Hippocampal formation (tissue), 2 donors: ENCODE measurements at places on chromosomes 6 and 20.

- DNase-seq = no peak
These were observed 1.2 kb downstream of the FAM8A1 start for GRCh38 chr6:17601386-17601703.

DNA sequence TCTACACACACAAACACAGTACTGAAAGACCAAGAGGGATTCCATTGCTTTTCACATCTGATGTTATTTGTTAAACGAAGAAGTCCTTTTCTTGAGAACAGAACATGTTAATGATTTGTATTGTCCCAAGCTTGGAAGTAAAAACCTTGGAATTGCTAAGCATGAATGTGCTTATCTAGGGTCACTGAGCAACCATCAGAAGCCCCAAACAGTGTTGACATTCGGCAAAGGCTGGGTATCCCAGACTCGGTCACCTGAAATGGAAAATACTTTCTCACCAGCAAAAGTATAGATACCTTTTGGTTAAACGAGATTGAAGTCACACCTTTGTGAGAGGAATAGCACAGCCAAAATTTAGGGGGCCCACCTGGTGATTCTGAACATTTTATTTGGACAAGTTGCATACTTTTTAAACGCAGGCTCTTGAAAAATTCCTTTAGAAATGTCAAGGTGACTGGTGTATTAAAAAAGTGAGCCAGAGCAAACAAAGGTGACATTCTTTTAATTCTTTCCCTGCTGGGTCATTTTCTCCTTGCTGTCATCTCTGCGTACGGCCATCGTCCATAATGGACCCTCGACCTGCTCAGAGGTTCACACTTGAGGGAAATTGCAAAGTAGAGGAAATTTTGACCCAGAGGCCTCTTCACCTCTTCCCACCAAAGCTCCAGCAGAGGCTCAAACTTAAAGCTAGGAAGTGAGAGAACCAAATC, 95.8 kb upstream of the FOXA2 start:
- no peak for DNase-seq

DNA sequence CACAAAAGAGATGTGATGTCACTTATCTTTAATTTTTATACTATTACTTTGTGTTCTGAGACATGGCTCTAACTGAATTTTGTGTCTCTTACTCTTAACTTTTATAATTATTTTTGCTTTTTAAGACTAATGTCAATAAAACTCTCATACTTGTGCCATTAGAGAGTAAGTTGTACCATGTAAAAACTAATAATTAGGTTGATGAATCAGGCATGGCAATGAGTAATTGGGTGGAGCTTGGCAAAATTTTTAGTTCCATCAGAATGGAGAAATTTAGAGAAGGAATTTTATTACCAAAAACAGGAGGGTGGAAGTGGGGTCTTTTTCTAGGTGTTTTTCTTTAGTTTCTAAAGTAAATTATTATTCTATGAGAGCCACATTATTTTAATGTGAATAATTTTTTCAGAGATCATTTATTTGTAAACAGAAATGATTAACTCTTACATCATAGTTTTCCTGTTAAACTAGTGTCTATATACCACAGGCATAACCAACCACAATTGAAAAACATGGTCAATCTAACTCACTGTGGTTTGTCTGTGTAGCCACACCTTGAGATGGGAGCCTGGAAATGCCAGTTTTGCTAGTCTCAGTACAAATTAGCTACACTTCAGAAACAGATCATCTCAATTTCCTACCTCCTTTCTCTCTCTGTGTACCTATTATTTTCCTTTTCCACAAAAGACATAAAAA, 51.8 kb downstream of the ELOVL4 start:
- DNase-seq = no peak

GRCh38 chr20:51237278-51237677, 214.4 kb upstream of the KCNG1 start:
- DNase-seq = no peak

GRCh38 chr20:13054011-13054410, 45.2 kb downstream of the SPTLC3 start:
- no peak for DNase-seq

DNA sequence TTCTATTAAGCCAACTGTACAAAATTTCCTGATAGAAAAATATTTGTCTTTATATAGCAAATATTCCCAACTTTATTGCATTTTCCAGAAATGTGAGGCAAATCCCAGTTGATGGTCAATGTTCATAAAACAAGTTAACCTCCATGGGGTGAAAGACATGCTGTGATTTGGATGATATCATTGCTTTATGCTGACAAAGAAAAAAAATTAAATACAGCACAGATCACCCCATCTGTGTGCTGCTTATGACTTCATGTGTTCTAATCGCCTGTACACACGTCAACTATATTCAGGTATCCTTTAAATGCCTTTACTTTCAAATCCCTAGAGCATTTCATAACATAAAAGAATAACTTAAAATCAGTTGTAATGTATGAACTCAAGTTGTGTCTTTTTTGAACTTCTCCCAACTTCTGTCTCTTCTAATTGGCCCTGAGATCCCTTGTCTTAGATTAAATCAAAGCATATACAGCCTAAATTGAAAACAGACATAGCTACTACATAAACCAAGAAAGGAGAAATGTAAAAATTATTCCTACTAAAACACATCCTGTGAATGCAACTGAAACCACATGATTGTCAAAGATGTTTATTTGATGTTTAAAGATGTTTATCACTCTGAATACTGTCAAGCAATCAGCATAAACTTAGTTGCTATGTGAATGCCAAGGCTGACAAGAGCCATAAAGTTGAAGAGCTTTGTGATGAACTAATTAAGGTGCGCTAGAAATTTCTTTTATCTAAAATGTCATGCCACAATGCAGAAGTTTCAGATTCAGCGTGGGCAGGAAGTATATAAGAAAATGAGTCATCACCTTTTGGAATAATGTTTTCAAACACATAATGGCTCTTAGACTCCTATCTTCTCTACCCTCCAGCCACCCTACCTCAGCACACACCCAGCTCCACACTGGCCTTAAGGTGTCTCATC, 68.7 kb downstream of the FILIP1 start:
- DNase-seq = no peak

DNA sequence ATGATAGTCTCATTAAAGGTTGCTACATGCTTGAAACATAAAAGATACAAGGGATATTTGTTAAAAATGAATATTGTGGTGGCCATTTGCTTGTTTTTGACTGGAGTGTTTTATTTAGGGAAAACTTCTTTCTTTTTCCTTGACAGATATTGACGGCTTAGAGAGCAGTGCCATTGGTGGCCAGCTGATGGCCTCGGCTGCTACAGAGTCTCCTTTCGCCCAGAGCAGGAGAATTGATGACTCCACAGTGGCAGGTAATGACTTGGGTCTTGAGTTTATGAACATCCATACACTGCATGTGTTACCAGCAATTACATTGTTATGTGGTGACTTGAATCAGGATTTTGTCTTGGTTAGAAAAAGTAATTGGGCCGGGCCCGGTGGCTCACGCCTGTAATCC, 67.5 kb upstream of the PBOV1 start:
- DNase-seq = no peak

GRCh38 chr6:135789375-135790050, 62.0 kb upstream of the PDE7B start:
- no peak for DNase-seq

GRCh38 chr6:148325316-148326068, 17.1 kb upstream of the SASH1 start:
- no peak for DNase-seq

GRCh38 chr20:35320396-35321126, 28.3 kb upstream of the FAM83C start:
- DNase-seq = no peak

DNA sequence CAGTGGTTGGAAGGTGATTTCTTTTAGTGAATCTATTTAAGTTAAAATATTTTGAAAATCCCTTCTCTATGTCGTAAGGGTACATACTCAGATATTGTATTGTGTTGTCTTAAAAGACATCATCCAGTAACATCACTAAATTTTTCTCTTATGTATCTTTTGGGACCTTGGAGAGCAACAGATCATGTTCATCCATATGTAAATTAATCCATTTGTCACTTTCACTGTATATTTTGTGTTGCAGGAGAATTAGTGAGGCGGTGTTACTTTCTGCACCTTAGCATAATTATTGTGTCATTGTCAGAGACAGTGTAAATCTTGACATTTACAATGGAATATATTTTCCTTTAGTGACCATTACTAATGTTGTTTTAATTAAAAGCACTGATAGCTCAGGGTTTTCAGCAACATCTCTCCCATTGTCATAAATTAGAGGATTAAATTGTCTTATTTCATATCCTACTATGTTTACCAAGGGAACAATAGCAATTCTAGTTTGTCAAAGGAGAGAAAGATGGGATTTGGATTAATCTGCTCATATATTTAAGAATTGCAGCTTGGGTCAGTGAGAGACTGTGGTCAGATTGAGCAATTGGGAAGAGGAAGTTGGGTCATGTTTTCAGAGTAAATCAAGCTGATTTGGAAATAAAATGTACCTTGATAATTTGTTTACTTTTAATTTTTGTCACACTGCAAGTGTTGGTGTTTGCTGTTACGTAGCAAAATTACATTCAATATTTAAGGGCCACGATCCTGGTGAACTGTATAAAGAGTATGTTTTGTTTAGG, 22.7 kb downstream of the DOK5 start:
- DNase-seq = no peak

DNA sequence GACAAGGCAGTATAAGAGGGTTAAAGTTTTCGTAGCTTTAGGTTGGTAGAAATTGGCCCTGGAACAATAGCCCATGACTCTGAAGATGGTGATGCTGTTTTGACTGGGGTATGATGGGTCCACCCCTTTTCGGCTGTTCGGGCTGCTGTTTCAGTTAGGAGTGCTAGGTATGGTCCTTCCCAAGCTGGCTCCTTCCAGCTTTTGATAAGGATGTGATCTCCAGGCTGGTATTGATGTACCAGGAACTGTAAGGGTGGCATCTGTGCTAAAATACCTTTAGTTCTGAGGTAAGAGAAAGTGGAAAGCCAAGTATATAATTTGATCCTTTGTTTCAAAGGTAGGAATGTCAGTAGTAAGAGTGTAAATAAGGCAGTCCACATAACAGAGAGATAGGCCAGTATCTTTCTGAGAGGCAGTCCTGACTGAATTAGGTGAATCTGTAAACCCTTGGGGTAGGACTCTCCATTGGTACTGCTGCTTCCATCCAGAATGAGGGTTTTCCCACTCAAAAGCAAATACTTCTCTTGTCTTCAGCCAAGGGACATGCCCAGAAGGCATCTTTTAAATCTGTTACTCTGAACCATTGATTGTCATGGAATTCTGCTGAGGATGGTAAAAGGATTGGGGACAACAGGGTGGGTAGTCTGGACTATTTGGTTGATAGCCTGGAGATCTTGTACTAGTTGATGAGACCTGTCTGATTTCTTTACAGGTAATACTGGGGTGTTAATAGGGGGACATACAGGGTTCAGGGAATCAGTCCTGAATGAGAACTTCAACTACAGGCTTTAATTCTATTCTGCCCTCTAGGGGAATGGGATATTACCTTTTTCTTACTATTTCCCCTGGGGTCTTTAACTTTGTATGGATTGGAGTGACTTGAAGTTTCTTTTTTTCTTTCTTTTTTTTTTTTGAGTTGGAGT, 6.1 kb upstream of the ZNFX1 start:
- no peak for DNase-seq

DNA sequence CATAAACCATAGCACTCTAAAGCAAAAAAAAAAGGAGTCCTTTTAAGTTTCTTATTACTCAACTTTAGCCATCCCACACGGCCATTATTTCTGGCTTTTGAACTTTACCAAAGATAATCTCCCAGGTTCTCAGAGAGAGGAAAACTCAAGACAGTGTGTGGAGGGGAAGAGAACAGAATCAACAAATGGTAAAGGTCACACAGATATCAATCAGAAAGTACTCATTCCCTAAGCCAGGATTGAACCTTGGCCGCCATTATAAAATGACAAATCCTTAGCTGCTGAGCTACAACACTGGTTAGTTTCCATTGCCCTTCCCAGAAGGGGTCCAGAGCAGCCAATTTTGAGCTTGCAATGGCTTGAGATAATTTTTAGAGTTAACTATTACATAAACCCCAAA, 10.1 kb upstream of the TRIM38 start:
- DNase-seq = no peak

DNA sequence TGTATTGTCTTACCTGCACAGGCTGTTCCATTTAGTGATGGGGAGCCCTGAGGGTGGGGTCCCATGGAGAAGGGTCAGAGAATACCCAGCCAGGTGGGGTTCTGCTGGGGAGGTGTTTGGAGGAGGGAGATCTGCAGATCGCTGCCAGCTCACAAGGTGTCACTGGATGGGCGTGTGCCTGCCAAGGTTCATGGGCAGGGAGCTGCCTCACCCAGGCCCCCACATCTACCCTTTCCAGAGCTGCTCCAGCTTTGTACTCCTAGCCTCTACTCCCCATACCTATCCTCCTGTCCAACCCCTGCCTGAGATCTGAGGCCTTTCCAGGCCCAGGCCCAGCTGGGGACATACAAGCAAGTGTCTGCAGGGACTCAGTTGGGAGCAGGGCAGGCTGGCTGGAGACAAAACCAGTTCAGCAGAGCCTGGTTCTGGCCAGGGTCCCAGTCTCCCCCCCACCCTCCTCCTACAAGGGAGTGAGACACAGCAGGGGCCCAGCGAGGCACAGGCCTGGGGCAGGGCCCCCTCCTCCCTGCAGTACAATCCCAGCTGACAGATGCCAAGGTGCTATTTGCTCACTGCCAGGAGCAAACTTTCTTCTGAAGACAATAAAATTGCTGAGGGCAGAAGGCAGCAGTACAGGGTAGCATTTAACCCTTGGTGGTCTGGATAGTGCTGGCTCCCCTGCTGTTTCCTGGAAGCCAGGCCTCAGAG, 19.7 kb downstream of the SPDEF start:
- DNase-seq = no peak

- no peak for DNase-seq
These were observed 273.3 kb downstream of the ALDH8A1 start for GRCh38 chr6:134676307-134677281.
